Effector CD4-positive, alpha-beta T cell (primary cell): ENCODE measurements at places on chromosomes 7 and 10.

GRCh38 chr10:81104494-81104893, 566.8 kb downstream of the SH2D4B start:
- no peak for DNase-seq

GRCh38 chr10:121734589-121735045, 136.4 kb upstream of the FGFR2 start:
- DNase-seq = no peak

DNA sequence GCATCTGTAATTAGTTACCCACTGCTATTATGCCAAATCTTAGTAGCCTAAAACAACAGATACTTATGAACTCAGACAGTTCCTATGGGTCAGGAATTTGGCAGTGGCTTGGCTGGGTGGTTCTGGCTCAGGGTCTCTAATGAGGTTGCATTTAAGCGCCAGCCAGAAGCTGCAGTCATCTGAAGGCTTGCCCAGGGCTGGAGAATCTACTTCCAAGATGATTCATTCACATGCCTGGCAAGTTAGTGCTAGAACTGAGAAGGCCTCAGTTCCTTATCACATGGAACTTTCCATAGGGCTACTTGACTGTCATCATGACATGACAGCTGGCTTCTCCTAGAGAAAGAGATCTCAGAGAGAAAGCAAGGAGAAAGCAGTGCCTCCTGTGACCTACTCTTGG, 121.3 kb downstream of the AVL9 start:
- DNase-seq = no peak

DNA sequence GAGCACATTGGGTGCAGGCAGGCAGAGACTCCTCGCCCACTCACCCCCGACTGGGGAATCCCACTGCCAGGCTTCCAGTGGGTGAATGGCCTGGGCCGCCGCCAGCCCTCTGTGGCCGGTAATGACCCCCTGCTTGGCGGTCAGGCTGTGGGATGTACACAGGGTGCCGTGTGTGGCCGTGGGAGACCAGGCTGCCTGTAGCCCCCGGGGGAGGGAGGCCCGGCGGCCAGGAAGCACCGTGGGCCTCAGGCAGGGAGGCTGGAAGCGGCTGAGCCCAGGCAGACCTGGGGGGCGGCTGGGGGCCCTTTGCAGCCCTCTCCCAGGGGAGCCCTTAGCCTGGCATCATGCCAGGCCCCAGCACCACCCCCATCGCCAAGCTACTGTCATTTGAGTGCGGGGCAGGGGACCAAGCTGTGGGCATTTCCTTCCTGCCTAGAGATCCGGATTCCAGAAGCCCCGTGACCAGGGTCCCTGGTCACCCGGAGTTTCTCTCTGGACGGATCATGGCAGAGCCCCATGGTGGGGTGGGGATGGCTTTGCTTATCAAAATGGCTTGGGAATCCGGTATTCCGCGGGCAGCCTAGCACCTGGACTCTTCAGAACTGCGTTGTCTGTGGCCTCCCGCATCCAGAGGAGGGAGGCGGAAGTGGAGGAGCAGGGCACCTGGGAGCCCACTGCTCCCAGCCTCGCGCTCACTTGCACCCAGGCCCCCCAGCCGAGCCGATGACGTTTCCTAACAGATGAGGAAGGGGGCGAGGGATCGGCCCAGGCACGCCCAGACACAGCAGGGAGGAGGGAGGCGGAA, 1.1 kb downstream of the TTYH3 start:
- DNase-seq = peak; percentile 19

DNA sequence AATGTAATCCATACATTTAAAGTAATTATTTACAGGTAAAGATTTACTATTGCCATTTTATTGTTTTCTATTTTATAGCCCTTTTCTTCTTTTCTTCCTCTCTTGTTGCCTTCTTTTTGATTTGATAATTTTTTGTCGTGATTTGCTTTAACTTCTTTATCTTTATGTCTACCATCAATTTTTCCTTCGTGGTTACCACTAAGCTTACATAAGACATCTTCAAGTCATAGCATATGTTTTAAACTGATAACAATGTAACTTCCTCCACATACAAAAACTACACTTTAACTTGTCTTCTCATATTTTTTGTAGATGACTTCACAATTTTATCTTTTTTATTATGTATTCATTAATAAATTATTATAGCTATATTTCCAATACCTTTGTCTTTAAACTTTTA, 316.6 kb downstream of the PLXDC2 start:
- DNase-seq = no peak

- no peak for DNase-seq
Observed at GRCh38 chr7:92714767-92715166, 121.6 kb downstream of the CDK6 start.

DNA sequence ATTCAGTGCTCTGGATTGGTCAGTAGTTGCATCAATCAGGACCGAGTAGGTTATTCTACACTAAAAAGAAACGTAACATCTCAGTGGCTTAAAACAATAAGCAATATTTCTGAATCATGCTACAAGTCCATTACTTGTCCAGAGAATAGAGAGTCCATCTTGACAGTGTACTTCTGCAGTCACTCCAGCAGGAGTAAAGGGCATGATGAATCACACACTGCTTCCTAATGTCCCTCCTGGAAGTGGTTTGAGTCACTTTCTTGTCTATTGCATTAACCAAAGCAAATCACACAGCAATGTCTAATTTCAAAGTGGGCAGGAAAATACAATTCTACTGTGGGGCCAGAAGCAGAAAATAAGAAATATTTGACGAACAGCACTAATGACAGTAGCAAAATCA, 124.8 kb downstream of the TSPAN12 start:
- DNase-seq = no peak

DNA sequence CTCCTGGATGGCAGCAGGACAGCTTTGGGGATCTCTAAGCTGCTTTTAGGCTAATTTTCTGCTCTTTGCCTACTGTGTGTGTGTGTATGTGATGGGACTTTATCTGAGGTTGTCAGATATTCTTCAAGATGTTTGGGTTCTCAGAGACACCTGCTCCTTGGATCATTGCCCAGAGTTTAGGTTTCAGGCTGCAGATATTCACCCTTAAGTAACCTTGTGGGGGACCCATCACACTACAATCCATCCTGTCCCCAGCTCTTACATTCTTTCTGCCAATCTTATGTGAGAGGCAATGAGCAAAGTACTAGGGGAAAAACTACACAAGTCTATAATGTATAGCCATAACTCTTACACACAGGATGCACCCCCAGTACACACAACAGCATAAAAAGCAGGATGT, 263.0 kb upstream of the ZWINT start:
- DNase-seq = no peak

- DNase-seq = peak; percentile 46
Observed at GRCh38 chr10:6542999-6543430, 37.1 kb downstream of the PRKCQ start.

DNA sequence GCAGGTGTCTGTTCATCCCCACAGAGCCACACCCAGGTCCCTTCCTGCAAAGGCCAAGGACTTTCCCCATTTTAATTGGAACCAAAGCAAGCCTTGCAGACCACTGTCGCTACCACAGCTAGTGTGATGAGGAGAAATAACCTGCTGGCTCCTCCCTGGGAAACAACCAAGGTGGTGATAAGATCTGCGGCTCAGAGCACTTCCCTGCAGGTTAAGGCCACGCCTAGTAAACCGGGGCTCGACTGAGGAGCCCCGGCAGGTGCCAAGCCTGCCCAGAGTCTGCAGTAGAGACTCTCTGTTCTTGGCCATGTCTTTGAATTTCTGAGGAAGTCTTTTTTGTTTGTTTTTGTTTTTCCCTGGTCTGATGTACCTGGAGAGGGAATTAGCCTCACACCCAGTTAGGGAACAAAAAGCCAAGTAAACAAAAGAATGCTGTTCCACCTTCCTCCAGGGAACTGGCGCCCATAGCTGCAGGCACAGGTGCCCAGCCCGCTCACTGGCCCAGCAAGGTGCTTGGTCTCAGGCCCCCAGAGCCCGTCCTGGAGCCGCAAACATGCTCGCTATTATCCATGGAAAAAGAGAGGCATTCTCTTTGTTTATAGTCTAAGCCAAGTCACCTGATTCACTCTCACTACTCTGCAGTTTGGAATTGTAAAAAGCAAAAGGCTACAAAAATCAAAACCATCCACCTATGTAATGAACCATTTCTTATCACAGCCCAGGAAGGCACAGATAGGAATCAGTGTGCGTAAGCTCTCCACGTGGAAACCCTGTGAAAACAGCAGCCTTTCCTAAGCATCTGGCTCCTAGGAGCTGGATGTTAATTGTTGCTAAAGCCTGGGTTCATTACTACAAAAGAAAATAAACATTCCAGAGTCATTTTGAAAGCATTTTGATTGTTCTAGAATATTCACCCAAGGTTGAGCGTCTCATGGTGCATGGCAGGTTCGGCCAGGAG, 2.7 kb downstream of the GPR146 start:
- peak; percentile 60 for DNase-seq

GRCh38 chr10:122515022-122515424, 45.5 kb upstream of the DMBT1 start:
- DNase-seq = no peak

- DNase-seq = no peak
Observed at GRCh38 chr7:129228633-129229032, 3.8 kb downstream of the AHCYL2 start.

DNA sequence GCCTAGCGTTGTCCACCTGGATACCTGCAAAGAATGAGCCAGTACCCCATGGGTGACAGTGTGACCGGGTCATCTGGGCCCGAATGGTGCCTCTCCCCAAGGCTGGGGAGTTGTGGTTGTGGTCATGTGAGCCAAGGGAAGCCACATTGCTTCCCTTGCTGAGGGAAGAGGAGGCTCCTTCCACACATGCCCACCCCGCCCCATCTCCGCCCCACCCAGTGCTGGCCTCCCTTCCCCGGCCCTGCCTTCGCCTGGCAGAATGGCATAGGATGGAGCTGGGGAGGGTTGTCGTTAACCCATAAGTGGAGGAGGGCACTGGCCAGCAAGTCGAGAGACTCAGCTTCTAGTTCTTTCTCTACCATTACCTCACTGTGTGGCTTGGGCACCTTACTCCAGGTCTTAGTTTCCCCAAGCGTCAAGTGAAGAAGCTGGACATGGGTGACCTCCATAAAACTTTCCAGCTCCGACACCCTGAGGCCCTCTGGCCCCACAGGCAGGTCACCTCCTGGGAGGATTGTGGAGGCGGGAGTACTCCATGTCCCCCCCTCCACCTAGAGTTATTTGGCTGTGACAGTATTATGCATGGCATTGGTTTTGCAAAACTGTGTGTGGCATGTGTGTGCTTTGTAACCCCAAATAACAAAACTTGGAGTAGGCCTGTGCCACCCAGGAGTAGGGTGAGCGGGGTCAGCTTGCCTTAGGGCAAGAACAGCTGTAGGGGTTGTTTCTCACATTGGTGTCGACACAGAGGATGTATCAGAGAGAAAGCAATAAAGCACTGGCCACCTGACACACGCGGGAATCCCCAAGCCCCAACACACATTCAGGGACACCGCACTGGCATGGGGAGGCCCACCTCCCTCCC, 90.5 kb upstream of the MACROH2A2 start:
- DNase-seq = no peak

- no peak for DNase-seq
Observed at GRCh38 chr7:2309889-2310331, 4.3 kb downstream of the SNX8 start.

- DNase-seq = no peak
Observed at GRCh38 chr10:60575105-60575504, 185.4 kb upstream of the ANK3 start.

- DNase-seq = no peak
Observed at GRCh38 chr10:80480852-80481251, 26.7 kb downstream of the TSPAN14 start.

DNA sequence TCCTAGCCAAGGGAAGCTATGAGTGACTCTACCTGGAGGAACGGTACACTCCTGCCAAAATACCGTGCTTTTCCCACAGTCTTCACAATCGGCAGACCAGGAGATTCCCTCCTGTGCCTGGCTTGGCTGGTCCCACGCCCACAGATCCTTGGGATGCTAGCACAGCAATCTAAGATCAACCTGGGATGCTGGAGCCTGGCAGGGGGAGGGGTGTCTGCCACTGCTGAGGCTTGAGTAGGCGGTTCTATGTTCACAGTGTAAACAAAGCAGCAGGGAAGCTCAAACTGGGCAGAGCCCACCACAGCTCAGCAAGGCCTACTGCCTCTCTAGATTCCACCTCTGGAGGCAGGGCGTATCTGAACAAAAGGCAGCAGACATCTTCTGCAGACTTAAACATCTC, 295.3 kb downstream of the ELMO1 start:
- no peak for DNase-seq

- DNase-seq = no peak
Observed at GRCh38 chr7:129865925-129866201, 86.9 kb downstream of the UBE2H start.

DNA sequence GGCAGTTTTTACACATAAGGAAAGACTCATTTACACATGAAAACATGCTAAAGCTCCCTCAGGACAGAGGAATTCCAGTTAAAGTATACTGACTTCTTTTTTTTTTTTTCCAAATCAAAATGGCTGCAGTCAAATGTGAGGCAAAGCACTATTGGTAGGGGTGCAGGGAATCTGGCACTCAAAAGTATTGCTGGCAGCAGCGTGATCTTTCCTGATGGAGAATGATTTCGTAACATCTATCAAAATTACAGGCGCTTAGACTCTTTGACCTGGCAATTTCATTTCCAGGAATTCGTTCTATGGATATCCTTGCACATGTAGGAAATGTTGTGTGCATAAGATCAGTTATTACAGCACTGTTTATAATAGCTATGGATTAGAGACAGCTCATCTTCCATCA, 65.7 kb downstream of the VSTM4 start:
- DNase-seq = no peak

DNA sequence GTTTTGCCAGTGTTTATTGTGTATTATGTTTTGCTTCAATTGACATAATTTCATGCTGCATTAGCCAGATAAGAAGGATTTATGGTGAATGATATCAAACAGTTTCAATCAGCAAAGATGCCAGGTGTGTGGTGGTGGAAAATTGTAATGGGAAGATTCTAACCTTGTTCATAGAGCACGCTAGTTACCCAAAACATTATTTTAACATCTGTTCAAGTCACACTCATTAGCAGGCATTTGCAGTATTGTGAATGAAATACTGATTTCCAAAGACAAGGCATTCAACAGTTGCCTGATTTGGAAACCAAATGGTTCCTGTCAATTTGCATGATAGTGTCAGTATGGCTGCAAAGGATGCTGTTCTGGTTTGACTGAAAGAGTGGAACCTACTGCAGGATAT, 129.7 kb downstream of the EPC1 start:
- DNase-seq = no peak

GRCh38 chr10:72087392-72087968, 871 bp downstream of the SPOCK2 start:
- peak; percentile 40 for DNase-seq
